ENCODE measurements at places on chromosomes 7 and 10.
A peak's percentile ranks its signal among the peaks of the same experiment; 100 is the strongest.

GRCh38 chr10:30813872-30814481 lies 184.4 kb upstream of the LYZL2 start:
- DNase-seq = no peak
- peak overlapping the region; percentile 94 for H3K27ac ChIP-seq

- H3K27ac ChIP-seq = no peak overlapping the region
- peaks cover 21% of the 10 kb centered on the region for H3K36me3 ChIP-seq
- no peak for DNase-seq
- no peaks in the 10 kb centered on the region for H3K4me1 ChIP-seq
- no peak overlapping the region for H3K4me3 ChIP-seq
These were observed 199.1 kb upstream of the KCTD7 start for GRCh38 chr7:66429498-66430163.

GRCh38 chr10:75115137-75115536 lies 3.7 kb downstream of the SAMD8 start:
- no peaks in the 10 kb centered on the region for H3K27me3 ChIP-seq
- H3K4me1 ChIP-seq = peaks cover 40% of the 10 kb centered on the region
- no peak for DNase-seq
- no peaks in the 10 kb centered on the region for H3K36me3 ChIP-seq
- H3K27ac ChIP-seq = peak overlapping the region; percentile 52

DNA sequence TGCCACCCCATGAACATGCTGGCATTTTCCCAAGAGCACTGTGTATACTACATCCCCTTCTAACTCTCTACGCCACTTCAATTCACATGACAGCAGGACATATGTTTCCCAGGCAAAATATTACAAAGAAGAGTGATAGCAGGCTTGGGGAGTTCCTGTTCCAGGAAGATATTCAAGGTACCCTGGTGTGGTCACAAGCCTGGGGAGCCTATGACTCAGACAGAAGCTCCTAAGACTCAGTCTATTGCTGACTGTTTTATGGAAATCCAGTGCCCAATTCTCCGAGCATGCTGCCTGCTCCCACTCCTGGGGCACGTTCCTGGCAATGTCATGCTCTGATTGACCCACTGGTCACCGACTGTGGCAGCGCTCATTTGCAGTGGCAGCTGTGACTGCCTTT lies 23.5 kb upstream of the ABLIM1 start:
- no peaks in the 10 kb centered on the region for H3K36me3 ChIP-seq
- H3K4me1 ChIP-seq = peaks cover 48% of the 10 kb centered on the region
- no peaks in the 10 kb centered on the region for H3K27me3 ChIP-seq
- no peak for DNase-seq
- peak overlapping the region; percentile 52 for H3K27ac ChIP-seq
- no peak overlapping the region for H3K4me3 ChIP-seq

DNA sequence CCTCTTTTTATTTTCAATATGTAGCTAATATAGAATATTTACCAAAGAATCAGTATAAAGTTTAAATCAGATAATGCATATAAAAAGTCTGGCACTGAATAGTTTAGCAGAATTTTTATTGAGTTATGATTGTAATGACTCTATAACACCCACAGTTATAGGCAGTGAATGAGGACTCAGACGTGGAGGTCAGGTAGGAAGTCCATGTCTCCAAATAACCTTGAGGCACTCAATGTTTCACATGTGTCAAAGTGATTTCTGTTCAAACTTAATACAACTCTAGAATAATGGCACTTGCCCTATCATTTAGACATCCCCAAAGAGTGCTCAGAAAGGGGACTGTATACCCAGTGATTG lies 332.1 kb downstream of the BMPER start:
- H3K4me1 ChIP-seq = peaks cover 10% of the 10 kb centered on the region
- H3K27me3 ChIP-seq = peaks cover 30% of the 10 kb centered on the region
- H3K36me3 ChIP-seq = no peaks in the 10 kb centered on the region
- no peak overlapping the region for H3K27ac ChIP-seq
- no peak for DNase-seq

GRCh38 chr7:130970196-130970595 lies 236.2 kb upstream of the KLF14 start:
- peaks cover 4% of the 10 kb centered on the region for H3K36me3 ChIP-seq
- DNase-seq = no peak
- H3K4me1 ChIP-seq = no peaks in the 10 kb centered on the region
- H3K27me3 ChIP-seq = no peaks in the 10 kb centered on the region
- H3K4me3 ChIP-seq = no peak overlapping the region
- no peak overlapping the region for H3K27ac ChIP-seq

- H3K36me3 ChIP-seq = peaks cover 6% of the 10 kb centered on the region
- no peak overlapping the region for H3K27ac ChIP-seq
- H3K4me3 ChIP-seq = no peak overlapping the region
- DNase-seq = no peak
- H3K27me3 ChIP-seq = no peaks in the 10 kb centered on the region
- H3K4me1 ChIP-seq = peaks cover 5% of the 10 kb centered on the region
These were observed 173.7 kb downstream of the POM121L12 start for GRCh38 chr7:53209129-53209528.

DNA sequence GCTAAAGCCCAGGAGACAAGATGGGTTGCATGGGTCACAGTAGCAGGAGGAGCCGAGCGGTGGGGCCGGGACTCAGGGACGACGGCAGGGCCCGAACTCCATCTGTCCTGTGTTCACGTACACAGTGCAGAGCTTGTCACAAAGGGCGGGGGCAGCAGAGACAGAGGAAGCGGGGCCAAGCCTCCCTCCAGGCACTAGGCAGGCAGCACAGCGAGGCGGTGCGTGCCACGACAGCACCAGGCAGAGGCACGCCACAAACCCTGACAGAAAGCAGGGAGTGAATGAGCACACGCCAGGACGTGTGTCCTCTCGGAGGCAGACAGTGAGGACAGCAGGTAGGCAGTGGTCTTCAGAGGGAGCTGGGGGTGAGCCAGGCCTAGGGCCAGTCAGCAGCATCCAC lies 177.8 kb downstream of the MAD1L1 start:
- H3K27ac ChIP-seq = no peak overlapping the region
- H3K27me3 ChIP-seq = no peaks in the 10 kb centered on the region
- H3K36me3 ChIP-seq = peaks cover 8% of the 10 kb centered on the region
- DNase-seq = no peak
- peaks cover 5% of the 10 kb centered on the region for H3K4me1 ChIP-seq
- no peak overlapping the region for H3K4me3 ChIP-seq

DNA sequence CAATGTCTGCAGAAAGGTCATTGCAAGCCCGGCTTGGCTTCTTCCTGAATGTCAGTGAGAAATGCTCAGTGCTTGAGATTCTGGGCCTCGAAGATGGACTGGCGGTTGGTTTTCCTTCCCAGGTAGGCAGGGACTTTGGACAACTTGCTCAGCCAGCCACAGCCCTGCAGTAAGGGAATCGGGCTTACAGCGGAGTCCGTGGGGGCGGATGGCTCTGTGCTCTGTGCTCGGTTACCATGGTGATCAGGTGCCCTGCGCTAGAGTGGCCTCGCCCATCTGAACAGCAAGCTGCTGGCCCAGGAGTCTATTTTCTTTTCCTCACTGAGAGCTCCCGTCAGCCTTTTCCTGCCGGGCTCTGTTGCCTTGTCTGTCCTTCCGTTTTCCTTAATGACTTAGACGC lies 77.8 kb upstream of the SH2B2 start:
- H3K4me1 ChIP-seq = no peaks in the 10 kb centered on the region
- H3K27ac ChIP-seq = peak overlapping the region; percentile 30
- H3K4me3 ChIP-seq = no peak overlapping the region
- DNase-seq = no peak

- no peak overlapping the region for H3K27ac ChIP-seq
- H3K4me3 ChIP-seq = no peak overlapping the region
- peaks cover 76% of the 10 kb centered on the region for H3K27me3 ChIP-seq
- no peaks in the 10 kb centered on the region for H3K4me1 ChIP-seq
- no peak for DNase-seq
- no peaks in the 10 kb centered on the region for H3K36me3 ChIP-seq
These were observed 117.6 kb upstream of the FAM204A start for GRCh38 chr10:118459642-118460193.

DNA sequence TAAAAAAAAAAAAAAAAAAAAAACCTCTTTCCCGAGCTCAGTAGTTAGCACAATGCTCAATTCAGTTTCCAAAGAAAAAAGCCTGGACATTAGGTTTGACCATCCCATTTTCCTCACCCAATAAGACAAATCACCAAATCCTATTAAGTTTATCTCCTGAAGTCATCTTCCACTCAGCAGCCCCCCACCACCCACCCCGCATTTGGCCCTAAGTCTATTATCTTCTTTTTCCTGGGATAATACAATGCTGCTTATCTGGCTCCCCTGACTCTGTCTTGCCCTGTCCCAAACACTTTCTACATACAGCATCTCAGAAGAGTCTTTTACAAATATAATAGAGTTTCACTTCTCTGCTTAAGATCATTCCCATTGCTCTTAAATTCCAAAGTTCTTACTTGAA lies 17.8 kb upstream of the LMOD2 start:
- H3K27me3 ChIP-seq = no peaks in the 10 kb centered on the region
- no peak overlapping the region for H3K4me3 ChIP-seq
- no peaks in the 10 kb centered on the region for H3K36me3 ChIP-seq
- DNase-seq = no peak

DNA sequence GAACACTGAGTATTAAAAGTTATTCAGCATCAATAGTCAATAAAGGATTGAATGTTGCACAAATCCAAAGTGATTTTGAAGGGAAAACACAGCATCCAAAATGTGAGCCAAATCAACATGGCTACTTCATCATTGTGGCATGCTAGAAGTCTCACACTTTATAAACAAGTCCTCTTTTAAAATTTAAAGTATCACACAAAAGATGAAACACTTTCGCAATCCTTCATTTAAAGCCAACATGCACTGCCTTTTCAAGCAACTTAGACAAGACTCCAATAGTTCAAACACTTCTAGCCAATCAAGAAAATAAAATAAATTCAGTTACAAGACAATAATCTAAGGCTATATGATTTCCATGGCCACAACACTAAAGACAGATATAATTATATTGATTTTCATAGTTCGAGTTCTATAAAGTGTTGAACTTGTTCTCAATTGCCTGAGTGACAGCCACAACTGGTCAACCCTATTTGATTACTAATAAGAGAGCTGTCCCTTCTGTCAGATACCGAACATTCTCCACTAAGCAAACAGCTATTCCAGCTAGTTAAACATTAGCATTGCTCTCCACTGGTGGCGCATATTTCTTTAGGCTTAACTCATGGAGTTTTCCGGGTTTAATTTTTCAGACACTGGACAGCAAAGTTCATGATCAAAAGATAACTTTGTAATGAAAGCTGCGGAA lies 8.3 kb downstream of the EBF3 start:
- DNase-seq = no peak
- H3K27ac ChIP-seq = no peak overlapping the region
- H3K4me3 ChIP-seq = no peak overlapping the region

DNA sequence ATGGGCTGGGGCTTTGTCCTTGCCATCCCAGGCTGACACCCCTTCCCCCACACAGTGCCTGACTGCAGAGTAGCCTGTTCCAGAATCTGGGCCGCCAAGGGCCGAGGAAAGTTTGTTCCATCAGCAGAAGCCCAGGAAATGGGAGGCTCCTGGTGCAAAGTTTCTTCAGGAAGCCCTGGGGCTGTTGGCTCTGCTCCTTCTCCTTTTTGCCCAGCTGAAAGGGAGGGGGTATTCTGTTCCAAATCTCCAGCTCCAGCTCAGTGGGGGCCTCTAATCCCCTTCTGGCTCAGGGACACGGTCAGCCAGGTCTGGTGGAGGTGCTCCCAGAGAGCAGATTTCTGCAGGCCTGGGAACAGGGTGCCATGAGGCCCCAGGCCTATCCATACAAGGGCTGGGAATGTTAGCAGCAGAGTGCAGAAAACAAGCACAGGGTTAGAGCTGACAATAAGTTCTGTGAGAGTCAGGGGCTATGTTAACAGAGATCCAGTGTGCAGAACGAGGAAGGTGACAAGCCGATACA lies 399.5 kb downstream of the RPS24 start:
- H3K4me1 ChIP-seq = peaks cover 39% of the 10 kb centered on the region
- peak overlapping the region; percentile 32 for H3K27ac ChIP-seq
- no peak for DNase-seq

GRCh38 chr10:84075226-84076046 lies 63.9 kb upstream of the GHITM start:
- no peaks in the 10 kb centered on the region for H3K4me1 ChIP-seq
- no peak overlapping the region for H3K4me3 ChIP-seq
- no peak for DNase-seq
- H3K27ac ChIP-seq = no peak overlapping the region

GRCh38 chr7:152489044-152489443 lies 53.2 kb upstream of the KMT2C start:
- no peaks in the 10 kb centered on the region for H3K36me3 ChIP-seq
- DNase-seq = no peak
- no peak overlapping the region for H3K4me3 ChIP-seq
- H3K4me1 ChIP-seq = no peaks in the 10 kb centered on the region
- H3K27ac ChIP-seq = no peak overlapping the region

- H3K36me3 ChIP-seq = no peaks in the 10 kb centered on the region
- H3K27ac ChIP-seq = no peak overlapping the region
- no peaks in the 10 kb centered on the region for H3K27me3 ChIP-seq
- no peaks in the 10 kb centered on the region for H3K4me1 ChIP-seq
These were observed 270.7 kb downstream of the ZNF33B start for GRCh38 chr10:42367532-42368230.

- no peak overlapping the region for H3K4me3 ChIP-seq
These were observed 162.1 kb downstream of the SND1 start for GRCh38 chr7:127813991-127814541.

GRCh38 chr7:44986218-44987053 lies 7.6 kb upstream of the MYO1G start:
- peaks cover 29% of the 10 kb centered on the region for H3K36me3 ChIP-seq
- no peaks in the 10 kb centered on the region for H3K27me3 ChIP-seq
- DNase-seq = peak; percentile 96
- H3K4me1 ChIP-seq = peaks cover 55% of the 10 kb centered on the region

- H3K4me1 ChIP-seq = peaks cover 3% of the 10 kb centered on the region
- no peak overlapping the region for H3K27ac ChIP-seq
- no peaks in the 10 kb centered on the region for H3K27me3 ChIP-seq
- H3K4me3 ChIP-seq = no peak overlapping the region
- peaks cover 42% of the 10 kb centered on the region for H3K36me3 ChIP-seq
- DNase-seq = no peak
These were observed 101.0 kb downstream of the GSAP start for GRCh38 chr7:77315182-77315591.

DNA sequence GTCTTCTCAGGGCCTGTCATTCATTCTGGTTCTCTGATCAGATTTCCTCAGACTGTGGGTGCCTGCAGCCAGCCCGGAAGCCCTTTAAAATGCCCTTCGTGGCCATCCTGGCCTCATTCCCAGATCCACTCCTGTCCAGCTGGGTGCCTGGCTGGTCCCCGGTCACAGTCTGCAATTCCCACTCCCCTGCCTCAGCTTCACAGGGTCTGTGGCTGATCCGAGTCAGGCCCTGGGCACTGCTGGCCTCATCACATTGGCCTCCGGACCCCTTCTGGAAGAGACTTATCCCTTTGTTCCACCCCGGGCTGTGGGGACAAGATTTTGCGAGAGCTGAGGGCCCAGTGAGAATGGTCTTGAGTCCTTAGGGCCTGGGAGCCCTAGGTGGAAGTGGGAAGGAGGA lies 12.1 kb downstream of the DOCK1 start:
- no peak overlapping the region for H3K4me3 ChIP-seq
- H3K36me3 ChIP-seq = peaks cover 16% of the 10 kb centered on the region
- no peaks in the 10 kb centered on the region for H3K27me3 ChIP-seq

All from mesothelial cell of epicardium (in vitro differentiated cells).